ENCODE measurements at places on chromosomes 12 and 14.

DNA sequence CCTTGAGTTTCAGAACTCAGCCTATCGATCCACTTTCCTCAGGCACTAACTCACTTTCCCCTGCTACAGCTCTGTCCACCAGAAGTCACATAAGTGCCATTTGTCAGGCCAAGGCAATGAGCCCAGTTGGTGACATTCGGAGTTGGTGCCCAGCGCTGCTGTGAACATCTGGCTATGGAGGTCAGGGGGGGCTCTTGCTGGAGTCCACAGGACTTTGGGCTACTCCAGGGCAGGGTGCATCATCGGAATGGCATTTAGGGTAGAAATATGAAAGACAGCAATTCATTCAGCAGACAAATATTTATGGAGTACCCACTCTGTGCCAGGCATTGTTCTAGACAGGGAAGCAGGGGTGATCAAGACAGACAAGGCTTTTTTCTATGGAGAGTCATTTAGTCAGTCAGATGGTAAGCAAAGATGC lies 1.5 kb upstream of the PPP1CC start:
- peak; percentile 16 for DNase-seq

- DNase-seq, result peak; percentile 72
Observed at GRCh38 chr14:24368562-24369252, 723 bp downstream of the NFATC4 start.

GRCh38 chr14:93582516-93582915 lies 151.8 kb downstream of the UNC79 start:
- DNase-seq, result no peak

GRCh38 chr14:24100197-24100981 lies 6.3 kb downstream of the PCK2 start:
- DNase-seq, result no peak

GRCh38 chr14:103738701-103739451 lies 23.3 kb downstream of the ZFYVE21 start:
- DNase-seq, result no peak

DNA sequence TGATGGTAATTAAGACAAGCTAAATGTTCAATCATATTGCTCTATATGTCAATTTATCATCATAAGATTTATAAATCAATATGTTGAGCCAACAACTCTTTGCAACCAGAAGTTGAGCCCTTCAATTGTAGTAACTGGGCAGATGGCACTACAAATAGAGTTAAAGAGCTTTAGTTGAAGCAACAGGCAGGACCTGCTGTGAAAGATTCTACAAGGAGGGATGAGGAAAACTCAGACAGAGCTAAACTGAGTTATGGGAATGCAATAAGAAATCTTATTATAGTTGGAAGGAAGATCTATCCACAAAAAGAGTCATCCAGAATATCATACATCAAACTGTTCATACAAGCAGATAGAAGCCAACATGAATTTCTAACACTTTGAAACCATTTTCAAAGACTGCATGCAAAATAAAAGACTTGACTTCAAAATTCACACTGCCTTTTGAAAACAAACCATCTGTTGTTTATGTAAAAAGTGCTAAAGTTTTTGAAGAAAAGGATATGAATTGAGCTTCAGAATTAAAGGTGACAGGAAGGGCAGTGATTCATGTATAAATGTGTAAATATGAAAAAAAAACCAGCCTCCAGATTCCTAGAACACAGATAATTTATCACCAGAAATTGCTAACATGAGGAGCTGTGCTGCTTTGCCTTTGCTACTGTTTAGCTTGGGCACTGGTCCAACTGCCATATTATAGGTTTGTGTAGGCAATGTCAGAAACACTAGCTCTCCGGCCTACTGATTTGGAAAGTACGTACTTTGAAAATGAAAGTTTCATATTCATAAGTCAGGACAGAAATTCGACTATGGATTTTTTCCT lies 133.2 kb downstream of the SLC35F4 start:
- no peak for DNase-seq

- DNase-seq, result no peak
Observed at GRCh38 chr14:89626233-89626806, 209.3 kb upstream of the FOXN3 start.

DNA sequence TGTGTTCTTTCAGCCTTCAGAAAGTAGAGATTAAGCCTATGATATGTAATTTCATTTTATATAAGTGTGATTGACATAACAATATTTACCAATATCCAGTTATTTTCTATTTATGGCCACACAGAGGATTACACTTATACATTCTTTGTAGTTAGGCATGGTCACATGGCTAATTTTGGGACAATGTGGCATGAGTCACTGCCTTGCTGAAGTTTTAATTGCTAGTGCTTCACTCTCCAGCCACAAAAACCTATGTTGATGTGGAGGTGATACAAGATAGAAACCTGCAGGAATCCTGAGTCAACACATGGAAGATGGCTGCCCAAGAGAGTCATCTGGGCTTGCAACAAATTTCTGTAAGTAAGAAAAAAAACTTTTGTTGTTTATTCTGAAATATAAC lies 17.0 kb downstream of the CLEC14A start:
- DNase-seq, result no peak

DNA sequence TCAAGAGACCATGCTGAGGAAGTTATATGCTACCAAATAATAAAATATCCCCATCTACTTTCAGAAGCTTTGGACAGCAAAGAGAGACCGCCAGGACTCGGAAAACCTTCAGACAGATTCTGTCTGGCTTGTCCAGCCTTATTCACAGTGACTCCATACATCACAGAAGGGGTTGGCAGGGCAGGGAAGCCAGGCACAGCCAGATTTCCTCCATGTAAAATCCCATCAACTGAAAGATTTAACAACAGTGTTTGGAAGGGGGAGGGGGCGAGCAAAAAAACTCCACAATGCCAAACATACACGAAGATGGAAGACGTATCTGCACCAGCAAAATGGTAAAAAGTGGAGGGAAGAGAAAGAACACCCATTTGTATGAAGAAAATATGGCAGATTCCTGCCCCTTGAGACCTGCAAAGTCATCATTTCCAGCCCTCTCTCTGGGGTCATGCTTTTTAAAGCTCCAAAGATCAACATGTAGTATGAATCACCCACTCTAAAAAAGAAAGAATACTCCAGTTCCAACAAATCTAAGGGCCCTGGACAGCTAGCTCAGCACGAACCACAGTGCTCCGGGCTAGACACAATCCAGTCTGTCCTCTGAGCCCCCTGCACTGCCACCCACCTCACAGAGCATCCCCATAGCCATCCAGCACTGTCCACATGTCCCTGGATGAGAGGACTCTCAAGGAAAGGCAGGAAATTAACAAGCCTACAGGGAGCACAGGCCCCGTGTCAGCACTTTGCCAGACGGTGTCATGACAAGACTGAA lies 116.4 kb downstream of the DICER1 start:
- DNase-seq, result no peak

GRCh38 chr14:89723930-89724627 lies 230.5 kb downstream of the EFCAB11 start:
- DNase-seq, result no peak

GRCh38 chr14:38972511-38972910 lies 130.5 kb downstream of the SEC23A start:
- DNase-seq, result no peak

- DNase-seq, result no peak
Observed at GRCh38 chr12:121441555-121441954, 41.6 kb downstream of the RNF34 start.

GRCh38 chr12:16636435-16637055 lies 30.6 kb upstream of the LMO3 start:
- no peak for DNase-seq

GRCh38 chr12:1864867-1865266 lies 44.5 kb downstream of the LRTM2 start:
- no peak for DNase-seq

DNA sequence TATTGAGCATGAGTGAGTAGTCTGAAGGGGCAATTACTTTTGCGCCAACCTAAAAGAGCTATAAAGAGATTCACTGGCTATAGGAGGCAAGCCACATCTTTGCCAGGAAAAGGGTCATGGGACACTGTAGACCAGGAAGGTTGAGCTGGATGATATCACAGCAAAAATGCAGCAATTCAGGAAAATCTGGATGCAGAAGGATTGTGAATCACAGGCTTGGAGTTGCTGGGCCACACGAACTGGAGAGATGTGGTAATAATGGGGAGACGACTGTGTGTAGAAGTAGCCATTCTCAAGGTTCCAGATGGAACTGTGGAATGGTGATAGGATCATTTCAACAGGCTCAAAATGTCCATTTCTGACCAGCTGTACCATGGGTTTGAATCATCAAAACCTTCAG lies 151.4 kb upstream of the DAAM1 start:
- DNase-seq, result no peak

DNA sequence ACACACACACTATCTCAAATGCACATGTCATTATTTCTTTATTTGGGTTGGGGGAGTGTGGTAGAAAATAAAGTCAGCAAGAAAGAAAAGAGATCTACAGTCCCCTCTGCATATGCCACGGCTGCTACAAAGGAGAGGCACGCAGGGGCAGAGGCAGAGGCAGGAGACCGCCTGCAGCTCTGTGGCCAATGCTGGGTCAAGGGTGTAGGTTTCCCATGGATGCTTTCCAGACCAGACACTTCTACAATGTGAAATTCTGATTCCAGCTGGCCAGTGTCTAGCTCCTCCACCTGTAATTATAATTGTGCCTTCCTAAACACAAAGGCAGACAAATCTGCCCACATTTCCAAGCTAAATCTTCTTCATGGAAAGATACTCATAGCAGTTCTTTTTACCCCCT lies 19.2 kb downstream of the VPS37B start:
- no peak for DNase-seq

DNA sequence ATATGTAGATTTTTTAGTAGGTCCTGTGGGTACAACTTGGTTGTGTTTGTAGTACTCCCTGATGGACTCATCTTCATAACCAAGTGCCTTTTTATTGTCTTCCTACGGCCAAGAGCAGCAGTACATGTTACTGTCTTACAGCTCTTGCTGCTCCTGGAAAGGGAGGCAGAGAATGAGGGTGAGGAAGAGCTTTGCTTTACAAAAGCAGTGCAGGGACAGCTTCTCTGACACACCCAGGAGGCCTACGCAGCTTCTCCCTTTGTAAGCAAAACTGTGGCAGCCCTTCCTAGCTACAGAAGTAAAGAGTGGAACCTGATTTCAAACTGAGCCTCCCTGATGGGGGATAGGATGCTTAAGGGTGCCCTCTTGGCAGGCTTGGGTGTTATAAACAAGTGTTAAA lies 18.6 kb downstream of the MYRFL start:
- no peak for DNase-seq

GRCh38 chr12:12445165-12445881 lies 88.4 kb downstream of the BORCS5 start:
- no peak for DNase-seq

DNA sequence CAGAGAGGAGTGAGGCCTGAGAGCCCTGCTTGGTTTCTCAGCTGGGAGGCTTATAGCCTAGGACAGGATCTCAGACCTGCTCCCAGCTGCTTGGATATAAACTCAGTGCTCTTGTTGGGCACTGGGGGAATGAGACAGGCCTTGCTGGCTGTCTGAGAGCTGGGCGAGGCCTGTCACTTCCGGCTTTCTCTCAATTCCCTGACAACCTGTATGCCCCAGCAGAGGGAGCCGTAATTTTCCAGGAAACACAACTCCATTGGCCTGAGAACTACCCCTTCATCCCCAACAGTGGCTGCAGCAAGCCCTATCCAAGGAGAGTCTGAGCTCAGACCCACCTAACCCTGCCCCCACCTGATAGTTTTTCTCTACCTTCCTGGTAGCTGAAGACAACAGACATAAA lies 258.3 kb upstream of the STXBP6 start:
- DNase-seq, result no peak

DNA sequence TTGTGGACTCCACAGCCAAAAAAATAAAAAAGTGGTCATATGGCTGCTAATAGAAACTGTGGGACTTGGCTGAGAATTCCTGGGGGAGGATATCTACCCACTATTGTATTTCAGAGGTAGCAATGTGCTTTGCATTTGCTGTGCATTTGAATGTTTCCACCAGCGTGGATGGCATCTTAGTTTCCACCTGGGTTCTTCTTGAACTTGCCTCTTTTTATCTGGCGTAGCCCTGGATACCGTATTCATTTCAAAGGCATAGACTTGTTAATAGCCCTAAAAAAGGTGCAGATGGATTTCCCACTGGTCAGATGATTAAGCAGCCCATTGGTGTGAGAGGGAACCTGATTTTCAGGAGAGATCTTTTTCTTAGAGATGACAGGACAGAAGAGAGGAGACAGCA lies 1.9 kb upstream of the MYF5 start:
- DNase-seq, result no peak

- DNase-seq, result no peak
Observed at GRCh38 chr14:100944052-100944451, 40.5 kb upstream of the RTL1 start.

DNA sequence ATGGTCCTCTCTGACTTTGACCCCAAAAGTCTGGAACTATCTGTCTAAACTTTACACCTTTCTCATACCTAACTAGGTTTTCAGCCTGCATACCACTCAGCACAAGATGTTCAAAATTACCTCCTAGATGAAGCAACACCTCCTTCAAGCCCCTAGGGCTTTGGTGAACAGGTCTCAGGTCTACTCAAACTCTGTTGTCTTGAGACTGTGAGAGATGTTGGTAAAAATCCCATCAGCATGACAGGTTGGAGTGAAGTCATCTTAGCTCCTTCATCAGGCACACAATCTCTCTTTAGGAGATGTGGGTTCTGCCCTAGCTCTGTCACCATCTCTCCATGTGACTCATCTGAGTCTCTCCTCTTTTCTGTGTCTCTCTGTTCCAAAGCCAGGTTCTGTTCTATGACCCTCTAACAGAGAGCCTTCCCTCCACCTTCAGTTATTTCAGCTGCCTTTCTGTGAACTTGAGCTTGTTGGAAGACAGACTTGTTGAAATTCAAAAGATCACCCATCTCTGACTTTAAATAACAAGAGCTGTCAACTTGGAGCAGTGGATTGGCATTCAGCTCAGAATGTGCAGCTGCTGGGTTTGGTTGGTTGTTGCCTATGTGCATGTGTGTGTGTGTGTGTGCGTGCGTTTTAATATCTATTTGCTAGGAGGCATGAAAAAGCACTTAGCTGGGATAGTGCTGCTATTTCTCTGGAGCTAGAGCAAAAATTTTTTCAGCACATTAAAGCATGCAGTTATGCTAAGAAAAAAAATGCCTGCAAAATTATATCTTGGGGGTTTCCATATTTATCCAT lies 130.7 kb downstream of the CRACR2A start:
- DNase-seq, result no peak

- no peak for DNase-seq
Observed at GRCh38 chr14:29930283-29930682, 2.6 kb upstream of the PRKD1 start.

DNA sequence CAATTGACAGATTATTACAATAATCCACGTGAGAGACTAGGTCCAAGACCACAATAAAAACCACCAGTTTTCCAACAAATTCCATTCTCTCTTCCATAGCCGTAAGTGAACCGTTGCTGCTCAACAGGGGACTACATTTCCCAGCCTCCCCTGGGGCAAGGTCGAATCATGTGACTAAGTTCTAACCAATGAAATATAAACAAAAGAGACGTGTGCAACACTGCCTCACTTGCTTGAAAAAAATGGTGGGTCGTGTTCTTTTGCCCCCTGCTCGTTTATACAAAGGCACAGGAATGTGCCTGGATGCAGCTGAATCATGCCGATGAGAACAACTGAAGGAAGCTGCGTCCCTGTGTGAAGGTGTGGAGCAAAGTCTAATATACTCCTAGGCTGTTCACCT lies 51.1 kb downstream of the HSPB8 start:
- DNase-seq, result peak; percentile 80

- DNase-seq, result no peak
Observed at GRCh38 chr14:20498622-20499021, 6.7 kb upstream of the RNASE10 start.

- peak; percentile 21 for DNase-seq
Observed at GRCh38 chr14:56185992-56186391, 67.8 kb downstream of the PELI2 start.
